ENCODE measurements at places on chromosomes 3 and 15.

- no peak for DNase-seq
These were observed 30.9 kb downstream of the PRKCD start for GRCh38 chr3:53191836-53192480.

GRCh38 chr15:99453637-99454030 lies 112.2 kb upstream of the MEF2A start:
- no peak for DNase-seq

- no peak for DNase-seq
These were observed 9.6 kb upstream of the ANXA2 start for GRCh38 chr15:60407415-60407805.

DNA sequence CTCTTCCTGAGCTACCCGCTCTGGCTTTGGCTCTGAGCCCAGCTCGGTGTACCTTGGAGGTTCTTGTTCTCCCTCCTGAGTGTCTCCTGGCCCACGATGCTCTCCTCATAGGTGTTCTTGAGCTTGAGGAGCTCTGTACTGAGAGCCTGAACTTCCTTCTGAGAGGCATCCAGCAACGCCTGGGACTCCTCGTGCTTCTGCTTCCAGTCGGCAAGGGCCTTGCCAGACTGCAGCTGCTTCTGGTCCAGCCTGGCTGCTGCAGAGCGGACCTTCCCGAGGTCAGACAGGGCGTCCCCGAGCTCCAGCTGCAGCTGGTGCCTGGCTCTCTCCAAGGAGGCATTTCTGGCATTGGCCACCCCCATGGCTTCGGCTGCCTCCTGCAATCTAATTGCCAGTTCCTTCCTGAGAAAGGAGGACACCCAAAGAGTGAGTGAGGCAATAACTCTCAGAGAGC lies 99.8 kb downstream of the MYH15 start:
- DNase-seq, result no peak

DNA sequence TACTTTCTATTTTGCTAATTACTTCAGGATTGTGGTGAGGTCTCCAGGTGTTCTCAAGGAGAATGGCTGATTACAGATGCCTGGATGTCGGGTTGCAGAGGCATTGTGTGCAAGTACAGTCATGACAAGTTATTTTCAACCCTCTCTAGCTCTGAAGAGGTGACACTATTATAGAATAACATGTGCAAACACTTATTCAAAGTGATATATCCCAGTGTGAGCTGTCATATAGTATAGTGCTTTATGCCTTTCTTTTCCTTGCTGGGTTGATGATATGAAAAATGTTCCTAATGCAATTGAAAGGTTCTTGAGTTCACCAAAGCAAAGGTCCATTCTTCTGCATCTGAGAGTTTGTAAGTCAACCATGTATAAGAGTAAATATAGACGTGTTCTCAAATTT lies 167.2 kb downstream of the SPATA16 start:
- DNase-seq, result no peak

DNA sequence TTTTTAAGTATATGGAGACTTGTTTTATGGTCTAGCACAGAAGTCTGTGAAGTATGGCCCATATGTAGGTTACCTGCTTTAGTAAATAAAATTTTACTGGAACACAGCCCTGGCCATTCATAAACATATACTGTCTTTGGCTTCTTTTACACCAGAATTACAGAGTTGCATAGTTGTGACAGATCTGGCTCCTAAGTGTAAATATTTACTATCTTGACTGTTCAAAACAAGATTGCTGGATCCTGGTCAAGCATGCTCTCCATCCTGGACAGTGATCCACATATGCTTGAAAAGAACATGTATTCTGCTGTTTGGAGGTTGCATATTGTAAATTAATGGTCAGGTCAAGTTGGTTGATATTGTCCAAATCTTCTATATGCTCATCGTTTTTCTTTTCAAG lies 57.9 kb downstream of the STT3B start:
- DNase-seq, result no peak

DNA sequence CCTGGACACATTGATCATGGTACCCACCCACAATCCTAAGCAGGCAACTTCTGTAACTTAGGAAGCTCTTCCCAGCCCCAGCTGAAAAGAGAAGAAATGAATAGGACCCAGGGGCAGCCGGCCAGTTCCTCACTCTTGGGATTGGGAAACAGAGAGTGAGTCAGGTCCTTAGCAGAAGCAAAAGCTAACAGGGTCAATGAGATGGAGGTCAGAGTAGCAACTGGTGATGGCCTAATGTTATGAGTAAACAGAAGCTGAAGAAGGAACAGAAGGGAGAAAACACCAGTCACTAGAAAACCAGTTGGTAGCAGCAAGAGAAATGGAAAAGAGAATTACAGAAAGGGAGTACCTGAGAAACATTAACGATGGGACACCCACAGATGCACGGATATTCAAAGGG lies 20.0 kb downstream of the RIOX2 start:
- DNase-seq, result no peak

GRCh38 chr15:63380151-63380807 lies 1.4 kb downstream of the CA12 start:
- no peak for DNase-seq

GRCh38 chr15:93973287-93973686 lies 258.1 kb upstream of the MCTP2 start:
- DNase-seq, result no peak

GRCh38 chr3:196611761-196612483 lies 27.6 kb upstream of the NRROS start:
- DNase-seq, result peak; percentile 55

GRCh38 chr3:166011771-166012170 lies 174.5 kb upstream of the BCHE start:
- DNase-seq, result no peak

- no peak for DNase-seq
These were observed 21.6 kb upstream of the VILL start for GRCh38 chr3:37968813-37969595.

DNA sequence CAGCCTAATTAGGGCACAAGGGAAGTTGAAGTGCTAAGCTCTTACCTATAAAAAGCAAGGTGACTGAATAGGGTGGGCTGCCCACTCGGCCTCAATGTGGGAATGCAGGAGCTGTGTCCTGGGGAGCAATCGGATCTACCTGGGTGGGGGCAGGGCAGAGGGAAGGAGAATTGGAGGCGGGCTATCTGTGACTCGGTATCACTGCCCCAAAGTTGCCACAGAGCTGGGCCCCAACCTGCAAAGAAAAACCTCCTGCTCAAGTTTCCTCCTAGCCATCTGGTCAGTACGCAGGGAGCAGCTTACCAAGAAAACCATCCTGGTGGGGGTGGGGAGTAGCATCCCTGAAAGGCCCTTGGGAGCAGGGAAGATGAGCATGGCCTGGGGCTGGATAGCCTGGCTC lies 10.7 kb downstream of the CIB2 start:
- DNase-seq, result no peak

GRCh38 chr15:29785642-29786041 lies 36.6 kb downstream of the TJP1 start:
- no peak for DNase-seq
